ENCODE measurements at places on chromosomes 2 and 18.

DNA sequence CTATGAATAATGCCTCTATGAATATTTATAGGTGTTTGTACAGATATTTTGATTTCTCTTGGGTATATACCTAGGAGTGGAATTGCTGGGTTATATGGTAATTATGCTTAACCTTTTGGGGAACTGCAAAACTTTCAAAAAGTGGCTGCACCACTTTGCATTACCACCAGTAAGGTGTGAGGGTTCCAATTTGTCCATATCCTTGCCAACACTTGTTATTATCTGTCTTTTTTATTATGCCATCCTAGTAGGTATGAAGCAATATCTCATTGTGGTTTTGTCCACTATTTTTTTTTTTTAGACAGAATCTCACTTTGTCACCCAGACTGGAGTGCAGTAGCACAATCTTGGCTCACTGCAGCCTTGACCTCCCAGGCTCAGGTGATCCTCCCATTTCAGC lies 112.2 kb upstream of the FBXO11 start:
- DNase-seq: no peak

DNA sequence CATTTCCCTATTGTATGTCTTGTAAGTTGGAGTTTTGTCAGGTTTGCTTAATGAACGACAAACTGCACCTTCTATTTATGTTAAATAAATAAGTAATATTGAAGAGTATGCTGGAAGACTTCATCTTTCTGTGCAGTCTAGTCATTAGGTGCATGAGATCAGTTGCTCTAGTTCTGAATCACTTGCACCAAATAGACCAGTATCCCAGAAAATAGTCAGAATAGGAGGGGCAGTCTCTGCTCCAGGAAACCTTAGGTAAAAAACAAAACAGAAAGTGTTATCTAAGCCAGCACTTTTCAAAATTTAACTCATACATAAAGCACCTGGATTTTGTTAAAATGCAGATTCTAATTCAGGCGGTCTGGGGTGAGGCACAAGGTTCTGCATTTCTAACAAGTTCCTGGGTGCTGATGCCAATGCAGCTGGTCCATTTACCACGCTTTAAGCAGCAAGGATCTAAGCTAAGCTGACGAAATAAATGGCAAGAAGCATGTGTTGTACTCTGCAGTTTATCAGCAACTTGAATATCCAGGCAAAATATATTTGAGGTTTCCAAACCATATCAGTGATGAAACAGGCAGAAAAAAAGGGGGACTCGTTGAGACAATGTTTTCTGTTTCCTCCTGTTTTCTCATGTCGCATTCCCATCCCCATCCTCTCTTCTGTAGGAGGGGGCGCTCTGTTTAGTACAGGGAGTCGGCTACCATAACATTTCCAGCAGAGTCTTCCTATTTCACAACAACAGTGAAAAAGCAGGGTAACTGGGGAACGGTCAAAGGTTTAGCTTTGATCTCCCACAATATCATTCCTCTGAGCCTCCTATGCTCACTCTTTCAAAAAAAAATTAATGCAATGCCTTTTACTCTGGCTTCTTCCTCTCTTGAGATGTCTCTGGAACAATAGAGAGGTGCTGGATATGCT lies 106.4 kb downstream of the MBD2 start:
- no peak for DNase-seq

DNA sequence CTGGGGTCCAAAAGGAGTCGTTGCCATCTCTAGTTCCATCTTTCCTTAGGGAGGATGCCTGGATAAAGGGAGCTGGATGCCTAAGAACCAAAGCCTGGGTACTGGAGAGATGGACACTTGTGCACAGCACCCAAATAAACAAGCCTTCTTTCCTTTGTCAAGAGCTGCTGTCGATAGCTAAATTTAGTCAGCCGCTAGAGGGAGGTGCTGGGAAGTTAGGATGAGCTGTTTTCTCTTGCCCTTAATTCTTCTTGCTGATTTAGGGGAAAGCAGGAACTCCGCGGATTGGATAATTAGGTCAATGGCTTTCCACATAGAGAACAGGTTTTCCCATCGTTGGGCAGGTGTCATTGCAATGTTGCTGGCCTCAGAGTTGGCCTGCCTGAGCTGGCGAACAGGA lies 30.9 kb upstream of the SERPINB12 start:
- DNase-seq: peak; percentile 15

DNA sequence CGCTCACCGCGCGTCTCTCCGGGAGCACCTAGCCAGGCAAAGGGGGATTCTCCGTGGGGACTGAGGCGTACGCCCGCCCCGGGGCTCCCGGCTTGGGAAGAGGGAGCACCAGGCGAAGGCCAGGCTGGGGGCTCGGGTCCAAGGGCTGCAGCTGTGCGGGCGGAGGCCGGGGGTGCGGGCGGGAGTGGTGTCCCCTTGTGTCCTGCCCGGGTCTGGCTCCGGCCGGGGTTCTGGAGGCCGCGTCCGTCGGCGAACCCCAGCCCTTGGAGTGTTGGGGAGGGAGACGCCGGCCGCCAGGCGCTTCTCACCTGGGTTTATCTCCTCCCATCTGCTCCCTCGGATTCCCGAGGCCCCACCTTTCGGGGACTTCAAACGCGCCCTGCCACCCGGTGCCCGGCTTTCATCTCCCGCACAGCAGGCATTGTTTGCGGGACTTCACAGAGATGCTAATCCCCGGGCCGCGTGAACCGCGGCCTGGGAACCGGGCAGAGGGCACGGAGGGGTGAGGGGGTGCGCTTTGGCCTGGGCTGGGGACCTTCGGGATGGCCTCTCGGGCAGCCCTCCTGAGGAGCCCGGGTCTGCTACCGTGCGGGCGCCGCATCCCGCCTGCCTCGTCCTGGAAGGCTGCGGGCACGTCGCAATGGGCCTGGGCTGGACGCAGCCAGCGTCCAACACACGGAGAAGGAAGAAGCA lies 5.0 kb upstream of the GBX2 start:
- no peak for DNase-seq

DNA sequence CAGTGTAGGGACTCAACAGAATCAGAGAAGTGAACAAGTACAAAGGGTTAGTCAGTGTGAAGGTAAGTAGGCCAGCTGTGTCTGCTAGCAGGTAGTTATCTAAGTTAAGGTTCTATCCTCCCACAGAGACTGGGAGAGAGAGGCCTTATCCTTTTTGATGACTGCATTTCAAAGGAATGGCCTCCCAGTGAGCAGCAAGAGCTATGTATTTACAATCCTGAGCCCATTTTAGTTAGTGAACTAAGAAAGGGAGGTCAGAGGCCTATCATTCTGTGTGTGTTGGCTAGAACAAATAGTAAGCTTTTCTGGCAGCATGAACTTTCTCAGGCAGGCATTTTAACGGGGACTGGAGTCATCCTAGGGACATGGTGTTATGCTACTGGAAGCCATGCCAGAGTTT lies 182.9 kb downstream of the VWC2L start:
- peak; percentile 67 for DNase-seq

GRCh38 chr2:189408294-189408693 lies 33.0 kb upstream of the WDR75 start:
- no peak for DNase-seq

GRCh38 chr2:206424134-206424533 lies 19.2 kb upstream of the ADAM23 start:
- no peak for DNase-seq

DNA sequence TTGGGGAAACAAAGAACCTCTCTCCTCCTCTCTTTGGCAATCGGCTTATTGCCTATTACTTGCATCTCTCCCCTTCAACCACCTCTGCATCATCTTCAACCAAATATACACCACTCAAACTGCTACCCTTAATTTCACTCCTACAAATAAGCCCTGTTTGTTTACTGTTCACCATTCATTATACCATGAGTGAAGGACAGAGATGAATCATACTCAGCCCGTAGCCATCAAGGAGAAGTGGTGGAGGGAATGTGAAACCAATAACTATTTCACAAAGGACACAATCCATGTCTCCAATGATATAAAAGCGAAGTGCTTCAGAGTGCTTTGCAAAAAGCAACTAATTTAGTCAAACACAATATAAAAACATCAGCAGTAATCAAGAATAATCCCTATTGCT lies 76.8 kb downstream of the CACNB4 start:
- DNase-seq: no peak

- no peak for DNase-seq
These were observed 228.0 kb downstream of the CYP26B1 start for GRCh38 chr2:71919708-71920107.

DNA sequence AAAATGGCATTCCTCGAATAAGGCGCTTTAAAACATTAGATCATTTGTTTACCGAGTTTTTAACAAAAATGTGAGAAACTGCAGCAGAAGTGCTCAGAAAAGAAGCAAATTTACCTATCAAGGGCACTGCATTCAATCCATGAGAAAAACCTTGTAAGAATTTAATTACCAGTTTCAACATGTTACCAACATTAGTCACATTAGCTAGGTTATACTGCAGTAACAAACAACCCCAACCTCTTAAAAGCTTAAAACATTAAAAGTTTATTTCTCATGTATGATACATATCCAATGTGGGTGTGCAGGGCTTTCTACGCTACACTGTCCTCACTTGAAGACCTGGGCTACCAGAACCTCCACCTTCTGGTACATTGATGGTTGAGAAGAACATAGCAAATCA lies 68.1 kb upstream of the CCBE1 start:
- DNase-seq: no peak

- no peak for DNase-seq
These were observed 184.2 kb downstream of the TMEM247 start for GRCh38 chr2:46663614-46664013.

DNA sequence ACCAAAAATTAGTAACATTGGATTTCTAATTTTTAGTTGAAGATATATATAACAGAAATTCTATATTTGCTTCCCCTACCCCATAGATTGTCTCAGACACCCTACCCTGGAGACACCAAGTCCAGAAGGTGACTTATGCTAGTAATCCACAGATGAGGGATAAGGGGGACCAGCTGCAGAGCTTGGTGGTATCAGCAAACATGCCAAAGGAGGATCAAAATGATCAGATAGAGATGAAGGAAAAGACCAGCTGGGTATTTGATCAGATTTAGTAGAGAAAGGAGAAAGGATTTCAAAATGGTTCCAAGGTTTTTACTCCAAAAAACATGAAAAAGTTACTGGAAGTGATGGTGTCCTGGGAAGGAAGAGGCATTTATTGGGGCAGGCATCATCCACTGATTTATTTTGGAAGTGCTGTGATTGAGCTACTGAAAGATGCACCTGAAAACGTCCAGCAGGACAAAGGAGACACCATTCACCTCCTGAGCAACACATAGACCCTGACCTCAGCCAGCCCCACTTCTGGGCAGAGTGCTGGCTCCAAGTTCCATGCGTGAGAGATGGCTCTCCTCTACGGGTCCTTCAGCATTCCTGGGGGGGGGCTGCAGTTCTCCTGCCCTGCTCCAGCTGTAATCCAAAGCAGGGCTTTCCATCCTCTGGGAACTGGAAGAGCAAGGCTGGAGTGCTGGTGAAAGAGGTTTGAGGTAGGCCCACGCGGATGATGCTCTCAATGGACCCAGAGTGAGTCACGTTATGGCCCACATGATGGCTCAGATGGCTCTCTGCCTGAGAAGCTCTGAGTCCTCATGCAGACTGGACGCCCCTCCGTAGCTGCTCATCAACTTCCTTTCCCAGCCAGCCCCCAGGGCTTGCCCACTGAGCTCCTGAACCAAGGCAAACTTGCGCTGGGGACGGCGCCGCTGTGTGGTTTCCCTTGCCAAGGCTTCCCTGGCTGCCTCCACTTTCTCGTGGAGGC lies 3.7 kb upstream of the LRRFIP1 start:
- DNase-seq: no peak

DNA sequence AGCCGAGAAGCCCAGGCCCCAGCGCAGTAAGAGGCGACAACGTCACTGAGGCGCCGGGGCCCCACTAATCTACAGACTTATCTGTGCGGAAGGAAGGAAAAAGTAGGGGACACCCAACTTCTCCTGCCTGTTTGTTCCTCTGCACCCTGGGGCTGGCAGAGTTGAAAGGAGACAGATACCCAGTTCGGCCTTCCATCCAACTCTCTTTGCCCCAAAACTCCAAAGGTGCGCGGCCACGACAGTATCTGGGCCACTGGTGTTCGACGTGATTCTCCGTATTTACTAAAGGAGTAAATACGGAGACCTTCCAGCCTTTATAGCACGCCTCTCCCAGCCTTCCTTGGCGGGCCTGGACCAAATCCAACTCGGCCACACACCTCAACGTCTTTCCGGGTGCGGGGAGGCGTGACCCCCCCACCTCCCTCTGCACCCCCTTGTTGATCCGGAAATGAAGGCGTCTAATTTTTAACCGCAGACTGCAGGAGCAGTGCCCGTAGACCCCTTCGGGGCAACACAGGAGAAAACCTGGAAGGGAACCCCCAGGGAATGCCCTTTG lies 1.6 kb downstream of the SMAD7 start:
- no peak for DNase-seq

GRCh38 chr2:116489944-116490343 lies 1324.5 kb upstream of the DDX18 start:
- DNase-seq: no peak

- no peak for DNase-seq
These were observed 15.5 kb downstream of the IL1F10 start for GRCh38 chr2:113083296-113083695.

DNA sequence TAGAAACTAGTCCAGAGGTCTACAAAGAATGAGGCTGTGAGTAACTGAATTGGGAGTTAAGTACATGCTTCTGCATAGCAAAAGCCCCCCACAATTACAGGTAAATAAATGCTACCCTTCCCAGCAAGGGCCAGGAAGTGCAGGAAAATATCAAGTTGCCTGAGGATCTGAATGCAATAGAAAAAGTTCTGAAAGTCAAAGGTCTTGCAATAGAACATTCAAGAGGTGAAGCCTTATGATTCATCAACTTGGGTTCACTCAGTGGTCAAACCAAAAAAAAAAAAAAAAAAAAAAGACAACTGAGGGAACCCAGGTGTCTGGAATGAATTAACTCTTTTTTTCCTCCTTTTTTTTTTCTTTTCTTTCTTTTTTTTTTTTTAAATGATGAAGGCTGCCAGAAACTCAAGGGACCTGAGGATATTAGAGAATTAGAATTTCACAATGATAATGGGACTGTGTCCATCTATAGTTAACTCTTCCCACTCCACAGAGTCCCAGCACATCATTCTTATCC lies 42.9 kb upstream of the RFX8 start:
- no peak for DNase-seq

- DNase-seq: no peak
These were observed 8.5 kb downstream of the STEAP3 start for GRCh38 chr2:119231975-119232665.

- DNase-seq: no peak
These were observed 101.5 kb downstream of the KLF7 start for GRCh38 chr2:207064128-207064690.

GRCh38 chr2:42196403-42197267 lies 27.5 kb downstream of the EML4 start:
- DNase-seq: no peak

DNA sequence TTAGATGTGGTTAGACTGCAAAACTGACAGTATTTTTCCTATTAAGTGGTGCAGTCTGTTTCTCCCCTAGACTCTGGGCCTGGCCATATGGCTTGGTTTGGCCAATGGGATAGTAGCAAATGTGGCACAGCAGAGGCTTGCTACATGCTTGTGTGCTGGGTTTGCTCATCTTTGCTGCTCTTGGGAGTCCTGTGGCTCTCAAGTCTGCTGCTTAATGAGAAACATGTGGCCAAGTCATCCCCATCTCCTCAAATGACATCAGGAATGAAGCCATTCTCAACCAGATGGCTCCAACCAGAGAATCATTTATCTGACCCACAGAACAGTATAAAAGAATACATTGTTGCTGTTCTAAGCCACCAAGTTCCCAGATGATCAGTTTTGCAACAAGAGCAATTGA lies 57.1 kb upstream of the PAX3 start:
- no peak for DNase-seq

- DNase-seq: no peak
These were observed 833 bp downstream of the AFG3L2 start for GRCh38 chr18:12376034-12376753.

All from non-pigmented ciliary epithelial cell (primary cell).